ENCODE measurements at places on chromosomes 12 and 14.

DNA sequence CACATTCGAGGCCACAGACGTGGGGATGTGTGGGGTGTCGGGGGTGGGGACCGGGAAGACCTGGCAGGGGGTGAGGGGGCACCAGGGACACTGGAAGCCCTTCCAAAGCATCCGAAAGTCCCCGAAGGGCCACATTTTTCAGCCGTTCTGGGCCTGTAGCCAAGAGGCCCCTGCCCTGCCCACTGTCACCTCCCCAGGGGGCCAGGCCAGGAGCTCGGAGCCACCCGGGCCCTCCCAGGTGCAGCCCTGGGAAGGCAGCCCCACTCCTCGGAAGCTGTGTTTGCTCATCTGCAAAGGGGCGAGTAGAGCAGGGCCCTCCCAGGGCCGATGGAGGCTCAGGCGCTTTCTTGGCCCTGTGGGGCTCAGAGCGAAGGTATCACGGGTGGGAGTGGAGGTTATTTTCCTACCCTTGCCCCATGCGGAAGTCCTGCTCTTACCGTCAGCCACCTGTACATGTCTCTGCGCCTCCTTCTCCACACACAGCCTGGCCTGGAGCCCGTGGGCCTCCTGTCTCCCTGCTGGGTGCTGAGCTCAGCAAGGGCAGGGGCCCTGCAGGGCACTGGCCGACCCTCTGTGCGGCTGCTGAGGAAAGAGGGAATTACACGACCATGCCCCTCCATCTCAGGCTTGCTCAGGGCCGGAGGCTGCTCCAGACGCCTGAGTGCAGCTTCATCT lies 27.2 kb downstream of the NOC4L start:
- no peak for DNase-seq

- DNase-seq = peak; percentile 46
Observed at GRCh38 chr14:35189422-35189821, 67.1 kb downstream of the PRORP start.

- no peak for DNase-seq
Observed at GRCh38 chr12:132601171-132601883, 9.1 kb downstream of the LRCOL1 start.

- DNase-seq = no peak
Observed at GRCh38 chr12:39406262-39406661, 36.7 kb downstream of the KIF21A start.

GRCh38 chr14:99035268-99035667 lies 236.7 kb downstream of the BCL11B start:
- DNase-seq = no peak

GRCh38 chr12:11949738-11950411 lies 120.9 kb upstream of the BCL2L14 start:
- DNase-seq = no peak

DNA sequence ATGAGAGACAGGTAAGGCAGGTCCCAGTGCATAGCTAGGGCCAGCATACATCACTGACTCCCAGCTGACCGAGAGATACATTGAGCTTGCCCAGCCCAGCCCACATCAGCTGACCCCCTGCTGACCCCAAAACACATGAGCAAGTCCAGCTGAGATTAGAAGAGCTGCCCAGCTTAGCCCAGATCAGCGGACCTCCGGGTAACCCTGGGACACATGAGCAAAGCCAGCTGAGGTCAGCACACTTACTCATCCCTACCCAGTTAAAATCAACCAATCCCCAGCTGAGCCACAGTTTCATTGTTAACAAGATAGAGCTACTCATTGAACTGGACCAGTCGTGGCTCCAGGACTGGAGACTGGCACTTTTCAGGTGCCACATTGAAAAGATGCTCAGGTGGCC lies 21.8 kb upstream of the FBXO34 start:
- peak; percentile 75 for DNase-seq

GRCh38 chr12:28993720-28994119 lies 155.4 kb upstream of the FAR2 start:
- no peak for DNase-seq

DNA sequence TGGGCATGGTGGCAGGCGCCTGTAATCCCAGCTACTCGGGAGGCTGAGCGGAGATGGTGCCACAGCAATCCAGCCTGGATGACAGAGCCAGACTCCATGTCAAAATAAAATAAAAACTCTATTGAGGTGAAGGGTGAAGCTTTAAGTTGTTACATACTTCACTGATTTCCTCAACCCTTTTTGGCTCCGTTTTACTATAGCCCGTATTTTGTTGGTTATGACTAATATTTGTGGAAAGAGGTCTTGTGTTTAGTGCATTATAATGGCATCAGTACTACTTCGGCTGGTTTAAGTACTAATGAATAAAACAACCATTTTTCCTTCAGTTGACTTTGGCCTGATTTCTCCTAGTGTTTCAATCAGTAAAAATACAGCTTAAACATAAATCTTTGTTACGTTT lies 27.0 kb upstream of the SLC2A14 start:
- no peak for DNase-seq

- DNase-seq = peak; percentile 82
Observed at GRCh38 chr14:51304438-51304837, 64.4 kb downstream of the TMX1 start.

DNA sequence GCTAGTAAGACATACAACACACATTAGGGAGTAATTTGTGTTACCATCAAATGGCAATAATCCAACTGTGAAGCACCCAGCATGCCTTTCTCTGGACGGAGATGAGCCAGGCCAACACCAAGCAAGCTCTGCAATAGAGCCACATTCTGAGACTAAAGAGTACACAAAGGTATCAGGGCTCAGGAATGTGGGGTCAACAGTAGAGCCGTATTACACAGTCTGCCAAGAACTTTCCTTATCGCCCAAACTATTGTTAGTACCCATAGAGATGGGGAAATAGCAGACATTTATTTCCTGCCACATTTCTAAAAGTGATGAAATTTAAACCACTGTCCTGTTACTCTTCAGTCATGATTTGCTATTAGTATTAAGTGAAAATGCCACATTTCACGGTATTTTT lies 113.7 kb downstream of the BMP4 start:
- DNase-seq = peak; percentile 92

DNA sequence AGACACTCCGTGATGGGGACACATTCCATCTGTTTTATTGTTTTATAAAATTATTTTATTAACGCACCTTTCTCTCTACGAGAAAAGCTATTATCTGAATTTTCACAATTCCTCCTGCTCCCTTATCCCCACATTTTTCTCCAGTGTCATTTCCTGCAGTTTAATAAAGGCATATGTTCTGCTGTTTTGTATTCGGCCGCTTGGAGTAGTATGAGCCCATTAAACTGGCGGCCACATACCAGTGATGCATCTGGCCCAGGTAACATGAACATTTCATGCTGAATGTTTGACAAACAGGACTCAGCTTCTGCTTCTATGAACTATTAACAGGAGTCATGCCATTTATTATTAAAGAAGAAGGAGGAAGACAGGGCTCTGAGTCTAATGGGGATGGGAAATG lies 511.0 kb downstream of the TMEM121 start:
- no peak for DNase-seq

- DNase-seq = peak; percentile 36
Observed at GRCh38 chr14:50039734-50040400, 76.5 kb downstream of the VCPKMT start.

DNA sequence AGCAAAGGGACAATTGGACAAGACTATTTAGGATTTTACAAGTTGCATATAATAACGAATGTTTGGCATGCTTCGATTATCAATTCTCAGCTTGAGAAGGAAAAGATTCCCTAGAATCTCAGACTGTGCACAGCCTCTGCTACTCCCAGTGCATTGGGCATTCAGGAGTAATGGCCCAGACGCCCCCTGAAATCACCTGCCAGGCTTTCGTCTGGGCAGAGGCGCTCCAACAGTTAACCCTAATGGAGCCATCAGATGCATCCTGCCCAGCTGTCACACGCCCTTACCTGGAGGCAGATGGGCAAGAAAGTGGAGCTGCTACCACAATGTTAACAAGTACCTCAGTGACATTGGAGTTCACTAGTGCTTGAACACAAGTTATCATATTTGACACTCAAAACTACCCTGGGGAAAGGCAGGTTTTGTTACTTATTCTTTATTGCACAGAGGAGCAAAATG lies 927 bp upstream of the LRP6 start:
- no peak for DNase-seq

- DNase-seq = no peak
Observed at GRCh38 chr14:75879031-75879430, 102.8 kb downstream of the TGFB3 start.

DNA sequence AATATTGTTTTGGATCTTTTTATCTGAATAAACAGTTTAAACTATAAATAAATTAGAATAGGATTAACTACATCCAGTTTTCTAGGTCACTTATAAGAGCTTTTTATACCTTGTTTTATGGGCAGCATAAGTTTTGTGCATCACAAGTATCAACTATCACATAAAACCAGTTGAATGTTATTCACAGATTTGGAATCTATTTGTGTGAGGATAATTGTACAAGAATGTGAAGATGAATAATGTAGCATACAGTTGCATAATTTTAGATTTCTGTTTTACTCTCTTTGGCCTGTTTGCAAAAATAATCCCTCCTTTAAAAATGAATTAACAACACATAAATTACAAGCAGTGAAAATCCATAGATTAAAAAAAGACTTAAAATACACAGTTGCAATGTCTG lies 88.8 kb downstream of the SCFD1 start:
- no peak for DNase-seq

Data from renal cortical epithelial cell (primary cell).